Right ventricle myocardium superior (tissue), 1 donor: ENCODE measurements at places on chromosomes 3 and 15. TPM values are rescaled to one million over a fixed set of nuclear protein-coding genes. Genes with fewer than 3 reads are reported as not detected.

GHSR gene
- not detected for total RNA-seq

ADCY5 gene
- 225 TPM for total RNA-seq

CRYBG3 gene
- total RNA-seq = 18.6 TPM

- DNase-seq = no peak
Observed at GRCh38 chr3:5051772-5052171, 70.3 kb upstream of the ARL8B start.

GRCh38 chr3:149494022-149494758, 19.7 kb downstream of the TM4SF4 start:
- peak; percentile 55 for DNase-seq

DNA sequence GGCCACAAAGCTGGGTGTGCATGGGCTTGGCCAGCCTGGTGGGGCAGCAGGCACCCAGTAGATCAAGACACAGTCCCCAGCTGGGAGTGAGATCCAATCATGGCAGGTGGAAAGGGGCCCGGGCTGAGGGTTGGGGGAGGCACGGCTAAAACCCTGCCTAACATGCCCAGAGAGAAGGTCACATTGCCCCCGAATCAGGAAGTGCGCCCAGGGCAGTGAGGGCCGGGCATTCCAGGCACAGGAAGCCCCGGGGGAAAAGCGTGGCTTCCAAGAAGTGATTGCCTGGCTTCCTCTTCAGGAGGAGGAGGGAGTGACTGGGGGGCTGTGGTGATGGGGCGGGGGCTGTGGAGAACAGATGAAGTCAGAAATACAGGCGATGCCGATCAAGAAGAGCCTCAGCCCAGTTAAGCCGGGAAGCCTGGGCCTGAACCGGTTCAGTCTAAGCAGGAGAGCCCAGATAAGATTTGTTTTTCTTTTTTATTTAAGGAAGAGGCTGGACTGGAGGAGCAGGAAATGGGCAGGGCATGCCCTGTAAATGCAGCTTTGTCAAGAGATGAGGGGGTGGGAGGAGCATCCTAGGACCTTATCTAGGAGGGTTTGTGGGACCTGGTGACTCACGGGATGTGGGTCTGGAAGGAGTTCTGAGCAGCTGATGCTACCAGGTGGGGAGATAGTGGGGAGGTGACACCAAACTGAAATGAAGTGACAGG, 83.9 kb downstream of the CHSY1 start:
- peak; percentile 87 for DNase-seq
